IMR-90 (cell line): ENCODE measurements at places on chromosomes 4 and X.

DNA sequence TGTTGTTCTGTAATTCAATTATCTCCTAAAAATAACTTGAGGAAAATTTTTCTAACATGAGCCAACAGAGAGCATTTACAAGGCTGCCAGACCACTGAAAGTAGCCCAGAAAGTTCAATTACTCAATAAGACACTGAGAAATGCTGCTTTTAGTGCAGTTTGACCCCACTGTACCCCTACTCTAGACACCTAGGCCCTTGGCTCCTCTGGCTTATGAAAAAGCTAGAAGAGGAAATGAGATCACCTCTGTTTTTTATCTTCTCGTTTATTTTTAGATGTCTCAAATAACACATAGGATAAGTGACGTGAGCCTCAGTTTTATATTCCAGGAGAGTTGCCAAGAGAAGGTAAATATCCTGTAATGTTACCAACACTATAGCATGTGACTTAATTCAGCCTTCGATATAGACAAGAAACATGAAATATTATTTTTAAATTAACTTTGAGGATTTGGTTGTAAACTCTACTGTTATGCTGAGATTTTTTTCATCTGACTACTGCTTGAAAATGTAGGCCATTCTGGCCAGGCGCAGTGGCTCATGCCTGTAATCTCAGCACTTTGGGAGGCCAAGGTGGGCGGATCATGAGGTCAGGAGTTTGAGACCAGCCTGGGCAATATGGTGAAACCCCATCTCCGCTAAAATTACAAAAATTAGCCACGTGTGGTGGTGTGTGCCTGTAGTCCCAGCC is 24.4 kb downstream of the TNIP3 start:
- DNase-seq, result peak; percentile 89

DNA sequence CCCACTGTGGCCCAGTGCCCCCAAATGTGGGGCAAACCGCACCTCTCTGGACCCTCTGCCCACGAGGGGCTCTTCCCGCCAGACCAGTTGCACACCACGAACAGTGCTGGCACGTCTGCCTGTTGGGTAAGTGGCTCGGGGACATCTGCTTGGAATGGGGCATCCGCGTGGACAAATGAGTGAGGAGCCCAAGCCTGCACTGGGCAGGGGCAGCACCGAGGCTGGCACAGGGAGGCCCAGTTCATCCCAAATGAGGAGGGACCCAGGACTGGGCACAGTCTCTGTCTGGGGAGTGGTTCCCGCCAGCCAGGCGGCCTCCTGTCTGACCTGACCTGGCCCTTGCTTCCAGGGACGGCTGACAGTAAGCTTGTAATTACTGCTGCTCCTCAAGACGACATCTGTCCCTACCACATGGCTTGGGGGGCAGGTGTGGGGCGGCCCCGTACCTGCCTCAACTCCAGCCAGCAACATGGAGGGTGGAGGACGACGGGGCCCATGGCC is 3.2 kb downstream of the SPON2 start:
- DNase-seq, result no peak

GRCh38 chrX:123330229-123330942 is 146.3 kb downstream of the GRIA3 start:
- no peak for DNase-seq

- DNase-seq, result no peak
Measured at GRCh38 chr4:57490520-57491255, 380.5 kb upstream of the IGFBP7 start.

- no peak for DNase-seq
Measured at GRCh38 chr4:85495621-85496020, 20.7 kb downstream of the ARHGAP24 start.

- no peak for DNase-seq
Measured at GRCh38 chr4:159592898-159593556, 490.1 kb downstream of the RAPGEF2 start.

- peak; percentile 4 for DNase-seq
Measured at GRCh38 chr4:46649390-46649789, 259.5 kb upstream of the GABRA2 start.

DNA sequence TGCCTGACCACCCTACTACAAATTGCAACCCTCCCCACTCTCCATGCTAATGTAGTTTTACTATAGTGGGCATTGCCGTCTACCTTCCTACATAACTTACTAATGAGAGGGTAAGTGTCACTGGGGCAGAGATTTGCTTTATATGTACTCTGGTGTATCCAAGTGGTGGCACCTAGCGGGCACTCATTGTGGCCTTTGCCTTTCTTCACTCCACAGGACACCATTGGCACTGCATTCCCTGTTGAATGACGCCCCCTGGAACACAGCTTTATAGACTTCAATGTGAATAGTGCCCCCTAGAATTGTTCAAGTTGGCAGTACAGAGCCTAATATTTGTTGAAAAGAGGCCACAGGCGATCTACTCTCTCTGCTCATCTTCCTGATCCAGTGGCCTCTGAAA is 215.8 kb downstream of the MID1IP1 start:
- no peak for DNase-seq

DNA sequence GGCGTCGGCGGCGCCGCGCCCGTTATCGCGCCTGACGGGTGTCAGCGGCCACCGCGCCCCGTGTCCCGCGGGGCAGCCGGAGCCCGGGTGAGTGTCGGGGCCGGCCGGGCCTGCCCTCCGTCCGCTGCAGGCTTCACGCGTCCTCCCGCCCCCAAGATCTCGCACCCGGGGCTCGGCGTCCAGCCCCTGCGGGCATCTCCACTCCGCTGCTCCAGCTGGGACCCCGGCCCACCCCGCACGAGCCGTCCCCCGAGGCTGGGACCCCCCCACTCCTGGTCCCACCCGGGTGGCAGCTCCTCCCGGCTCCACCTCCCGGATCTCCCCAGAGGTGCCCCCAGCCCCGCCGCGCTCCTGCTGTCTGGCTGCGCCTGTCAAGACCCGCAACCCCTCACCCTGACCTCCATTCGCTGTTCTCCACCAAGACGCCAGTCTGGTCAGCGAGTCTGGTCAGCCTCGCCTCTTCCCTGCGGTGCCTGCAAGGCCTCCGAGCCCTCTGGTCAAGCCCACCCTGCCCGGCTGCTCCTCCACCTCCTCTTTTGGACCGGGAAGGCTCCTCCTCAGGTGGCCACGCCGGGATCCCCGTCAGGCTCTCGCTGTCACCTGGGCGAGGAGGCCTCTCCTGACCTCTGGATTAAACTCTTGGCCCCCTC is 66.0 kb upstream of the NKX1-1 start:
- no peak for DNase-seq

- no peak for DNase-seq
Measured at GRCh38 chr4:3399277-3400194, 42.2 kb upstream of the HGFAC start.

GRCh38 chr4:176676901-176677300 is 115.8 kb downstream of the VEGFC start:
- DNase-seq, result no peak

DNA sequence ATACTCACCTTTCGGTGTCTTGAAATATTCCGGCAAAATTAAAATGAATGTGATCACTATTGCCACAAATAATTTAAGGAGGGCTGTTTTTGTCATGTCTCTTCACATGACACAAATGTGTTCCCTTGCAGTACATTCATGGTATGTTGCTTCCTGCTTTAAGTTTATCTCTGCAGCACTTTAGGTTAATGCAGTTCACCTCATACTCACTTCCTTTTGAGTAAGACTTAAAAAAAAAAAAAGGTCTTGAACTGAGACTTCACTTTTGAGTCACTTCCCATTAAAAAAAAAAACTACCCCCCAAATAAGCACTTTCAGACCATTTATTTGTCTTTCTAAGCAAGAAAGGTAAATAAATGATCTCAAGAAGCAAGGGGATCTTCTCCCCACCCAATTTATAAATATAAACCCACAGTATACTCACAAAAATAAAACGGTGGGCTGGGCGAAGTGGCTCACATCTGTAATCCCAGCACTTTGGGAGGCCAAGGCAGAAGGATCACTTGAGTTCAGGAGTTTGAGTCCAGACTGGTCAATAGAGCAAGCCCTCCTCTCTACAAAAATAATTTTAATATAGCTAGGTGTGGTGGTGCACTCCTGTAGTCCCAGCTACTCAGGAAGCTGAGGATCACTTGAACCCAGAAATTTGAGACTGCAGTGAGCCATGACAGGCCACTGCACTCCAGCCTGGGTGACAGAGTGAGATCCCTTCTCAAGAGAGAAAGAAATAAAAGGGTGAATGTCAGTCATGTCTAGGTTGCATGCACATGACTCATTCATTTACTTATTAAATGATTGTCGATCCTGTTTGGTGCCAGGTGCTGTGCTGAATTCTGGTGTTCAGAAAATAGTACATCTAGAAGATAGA is at the start of gene TMEM156:
TMEM156 (minus strand) TSS at position 192 of the 868 bp plus-strand sequence; CDS start at position 96, 96 bp downstream.
- DNase-seq, result peak; percentile 80

GRCh38 chrX:100477958-100478357 is 67.9 kb upstream of the PCDH19 start:
- no peak for DNase-seq

DNA sequence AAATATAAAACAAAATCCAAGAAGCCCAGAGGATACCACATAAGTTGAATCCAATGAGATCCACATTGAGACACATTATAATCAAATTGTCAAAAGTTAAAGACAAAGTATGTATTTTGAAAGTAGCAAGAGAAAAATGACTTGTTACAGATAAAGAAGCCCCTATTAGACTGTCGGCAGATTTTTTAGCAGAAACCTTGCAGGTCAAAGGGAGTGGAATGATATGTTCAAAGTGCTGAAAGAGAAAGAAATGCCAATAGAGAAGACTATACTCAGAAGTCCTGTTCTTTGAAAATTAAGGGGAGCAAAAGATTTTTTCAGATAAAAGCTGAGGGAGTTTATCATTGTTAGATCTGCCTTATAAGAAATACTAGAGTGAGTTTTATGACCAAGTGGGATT is 148.9 kb upstream of the EPHA5 start:
- no peak for DNase-seq
